ENCODE measurements at places on chromosomes 2 and 18. TPM values are rescaled to one million over a fixed set of nuclear protein-coding genes. Genes with fewer than 3 reads are reported as not detected.

DNA sequence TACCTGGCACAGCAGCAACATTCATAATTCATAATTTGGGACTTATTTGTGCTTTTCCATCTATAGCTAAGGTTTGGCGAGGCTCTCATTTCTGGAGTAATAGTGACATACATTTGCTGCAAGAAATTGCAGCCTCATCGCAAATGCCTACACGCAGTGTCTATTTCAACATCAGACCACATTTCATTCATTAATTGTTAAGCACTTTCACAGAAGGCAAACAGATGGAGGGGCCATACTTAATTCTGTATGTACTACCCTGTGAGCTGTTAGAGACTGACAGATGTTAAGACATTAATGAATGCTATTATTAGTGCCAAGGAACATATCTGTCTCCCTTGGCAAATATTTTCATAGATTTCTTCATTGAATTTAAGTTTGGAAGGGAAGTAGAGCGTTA, 125.7 kb downstream of the UXS1 start:
- H3K27me3 ChIP-seq: no peaks in the 10 kb centered on the region
- H3K4me1 ChIP-seq: peaks cover 13% of the 10 kb centered on the region
- no peak for DNase-seq
- H3K27ac ChIP-seq: no peak overlapping the region
- H3K36me3 ChIP-seq: no peaks in the 10 kb centered on the region
- no peak overlapping the region for H3K4me3 ChIP-seq

DNA sequence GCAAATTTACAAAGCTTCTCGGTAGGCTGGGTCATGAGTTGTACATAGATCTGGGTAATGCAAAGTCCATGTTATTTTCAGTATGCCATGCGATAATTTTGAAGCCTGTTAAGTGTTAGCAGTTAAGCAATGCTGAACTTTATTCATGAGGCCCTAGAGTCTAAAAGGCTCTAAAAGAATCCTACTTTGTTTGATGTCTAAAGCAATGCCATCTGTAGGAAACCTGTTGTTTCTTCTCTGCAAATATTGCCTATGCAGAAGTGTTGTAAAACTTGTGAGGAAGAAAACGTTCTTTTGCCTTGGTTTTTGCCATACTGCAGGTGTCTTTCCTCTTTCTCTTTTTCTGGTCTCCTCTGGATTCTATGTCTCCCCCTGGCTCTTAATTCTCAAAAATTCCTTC, 9.1 kb downstream of the ARHGAP15 start:
- no peaks in the 10 kb centered on the region for H3K27me3 ChIP-seq
- no peaks in the 10 kb centered on the region for H3K4me1 ChIP-seq
- no peak overlapping the region for H3K27ac ChIP-seq
- no peak overlapping the region for H3K4me3 ChIP-seq
- DNase-seq: no peak
- no peaks in the 10 kb centered on the region for H3K36me3 ChIP-seq

- no peaks in the 10 kb centered on the region for H3K4me1 ChIP-seq
- DNase-seq: no peak
- no peak overlapping the region for H3K4me3 ChIP-seq
- no peaks in the 10 kb centered on the region for H3K36me3 ChIP-seq
- H3K27me3 ChIP-seq: no peaks in the 10 kb centered on the region
Observed at GRCh38 chr2:223076573-223076972, 24.6 kb downstream of the KCNE4 start.

GRCh38 chr2:780002-780401, 102.8 kb upstream of the TMEM18 start:
- H3K36me3 ChIP-seq: no peaks in the 10 kb centered on the region
- H3K27ac ChIP-seq: no peak overlapping the region
- no peaks in the 10 kb centered on the region for H3K4me1 ChIP-seq
- DNase-seq: no peak
- no peaks in the 10 kb centered on the region for H3K27me3 ChIP-seq

Gene ABCB11
- not detected for total RNA-seq

Gene REG3G
- not detected for total RNA-seq
